Fibroblast of upper back skin (primary cell): ENCODE measurements at places on chromosomes 16 and 17.

- no peak for DNase-seq
Measured at GRCh38 chr16:85778873-85779272, 20.5 kb downstream of the EMC8 start.

GRCh38 chr16:50025537-50025931, 509 bp downstream of the CNEP1R1 start:
- no peak for DNase-seq

- no peak for DNase-seq
Measured at GRCh38 chr17:49501496-49501895, 6.4 kb downstream of the NGFR start.

DNA sequence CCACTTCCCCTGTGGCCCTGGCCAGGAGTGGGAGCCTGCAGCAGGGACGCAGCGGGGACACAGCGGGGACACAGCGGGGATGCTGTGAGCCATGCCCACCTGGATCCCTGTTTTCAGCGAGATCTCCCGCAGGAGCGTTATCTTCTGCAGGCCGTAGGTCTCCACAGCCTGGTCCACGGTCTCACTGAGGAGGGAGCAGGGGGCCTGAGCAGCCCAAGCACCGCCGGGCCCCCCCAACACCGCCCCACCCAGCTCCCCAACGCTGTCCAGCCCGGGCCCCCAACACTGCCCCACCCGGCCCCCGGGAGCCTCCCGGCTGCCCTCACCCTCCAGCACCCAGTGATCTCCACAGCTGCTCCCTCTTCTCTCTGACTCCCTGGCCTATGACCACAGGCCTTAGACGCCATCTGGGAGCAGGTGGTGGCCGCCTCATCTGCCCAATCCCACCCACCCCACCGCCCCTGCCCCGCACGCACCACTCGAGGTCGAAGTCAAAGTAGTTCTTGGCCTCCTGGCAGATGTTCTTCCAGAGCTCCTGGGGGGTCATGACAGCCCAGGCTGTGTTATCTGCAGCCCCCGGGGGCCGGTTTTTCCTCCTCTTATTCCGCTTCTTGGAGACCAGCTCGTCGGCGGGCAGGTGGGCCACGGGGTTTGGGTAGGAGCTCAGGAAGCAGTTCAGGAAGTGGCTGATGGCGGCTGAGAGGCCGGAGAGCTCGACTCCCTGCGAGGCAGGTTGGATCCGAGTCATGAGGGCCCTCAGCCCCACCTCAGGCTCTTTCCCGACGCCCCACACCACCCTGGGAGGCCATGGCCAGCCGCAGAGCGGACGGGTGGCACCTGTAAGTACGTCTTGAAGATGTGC, 17.0 kb downstream of the CLUH start:
- no peak for DNase-seq

GRCh38 chr17:62902531-62903220, 63.4 kb upstream of the TANC2 start:
- no peak for DNase-seq
